T-cell (primary cell): ENCODE measurements at places on chromosomes 1 and 21. TPM values are rescaled to one million over a fixed set of nuclear protein-coding genes. Genes with fewer than 3 reads are reported as not detected.

DNA sequence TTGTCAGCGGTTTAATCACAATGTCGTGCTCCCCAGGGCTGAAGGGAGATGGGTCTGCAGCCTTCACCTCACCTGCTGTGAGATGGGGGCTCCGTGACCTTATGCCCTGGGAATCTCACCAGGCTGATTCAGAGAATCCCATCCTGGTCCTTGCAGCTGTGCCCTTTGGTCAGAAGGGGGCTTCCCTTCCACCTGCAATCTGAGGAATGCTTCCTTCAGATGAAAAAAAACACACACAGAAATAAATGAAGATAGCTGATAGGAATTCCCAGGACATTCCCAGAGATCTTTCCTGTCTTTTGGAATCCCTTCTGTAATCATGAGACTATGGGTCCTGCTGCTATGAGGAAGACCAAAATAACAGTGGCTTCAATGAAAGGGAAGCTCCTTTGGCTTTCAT, 127.0 kb upstream of the VAMP3 start:
- no peaks in the 10 kb centered on the region for H3K36me3 ChIP-seq
- no peak for DNase-seq
- H3K27ac ChIP-seq = no peak overlapping the region
- H3K27me3 ChIP-seq = peaks cover 35% of the 10 kb centered on the region
- no peak overlapping the region for H3K4me3 ChIP-seq

GRCh38 chr1:165057956-165058355, 298.6 kb downstream of the LMX1A start:
- DNase-seq = no peak
- H3K27me3 ChIP-seq = no peaks in the 10 kb centered on the region
- H3K4me1 ChIP-seq = no peaks in the 10 kb centered on the region

DNA sequence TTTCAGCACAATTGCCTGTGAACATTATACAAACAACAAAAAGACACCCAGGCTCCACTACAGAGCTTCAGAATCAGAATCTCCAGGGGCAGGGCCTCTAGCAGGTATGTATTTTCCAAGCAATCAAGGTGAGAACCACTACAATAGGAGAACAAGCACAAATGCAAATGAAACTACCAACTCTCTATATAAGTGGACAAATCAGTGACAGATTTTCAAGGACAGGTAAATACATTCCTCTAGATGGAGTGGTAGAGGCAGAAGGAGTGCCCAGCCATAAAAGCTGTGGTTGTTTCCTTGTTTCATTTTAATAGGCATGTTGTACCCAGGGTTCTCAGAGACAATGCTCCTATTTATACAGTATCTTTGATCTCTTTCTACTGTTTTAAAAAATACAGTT, 20.1 kb upstream of the CCDC17 start:
- H3K27ac ChIP-seq = no peak overlapping the region
- peaks cover 11% of the 10 kb centered on the region for H3K36me3 ChIP-seq
- no peaks in the 10 kb centered on the region for H3K4me1 ChIP-seq
- no peak overlapping the region for H3K4me3 ChIP-seq
- H3K27me3 ChIP-seq = no peaks in the 10 kb centered on the region
- DNase-seq = no peak

MATN1 gene
- 0.60 TPM for total RNA-seq

SYTL1 gene
- total RNA-seq = 203 TPM

DNA sequence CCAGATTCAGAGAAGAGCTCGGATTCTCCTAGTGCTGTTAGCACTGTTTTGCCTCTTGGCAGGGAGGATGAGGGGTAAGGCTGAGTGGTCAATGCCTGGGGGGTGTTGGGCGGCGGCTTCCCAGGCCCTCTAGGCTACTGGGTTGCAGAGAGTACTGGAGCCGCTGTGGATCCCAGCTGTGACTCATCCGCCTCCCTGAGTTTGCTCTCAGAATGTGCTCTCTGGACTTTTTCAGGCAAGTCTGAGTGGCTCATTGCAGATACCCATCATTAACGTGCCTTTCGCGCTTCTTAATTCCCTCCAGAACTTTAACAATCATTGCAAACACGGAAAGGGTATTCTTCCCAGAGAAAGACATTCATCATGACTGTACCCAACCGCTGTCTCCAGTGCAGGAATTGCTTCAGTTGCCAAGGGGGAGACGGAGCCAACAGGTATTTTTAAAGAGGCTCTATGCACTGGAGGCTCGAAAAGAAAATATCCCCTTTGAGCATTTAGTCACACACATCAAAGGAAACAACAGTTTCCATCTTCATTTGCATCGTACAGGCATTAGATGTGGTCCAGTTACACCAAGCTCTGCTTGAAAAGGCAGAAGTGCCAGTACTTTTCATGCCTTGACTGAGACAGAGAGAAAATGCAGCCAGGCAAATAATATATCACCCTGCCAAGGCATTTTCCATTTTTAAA, 14.4 kb upstream of the CAMTA1 start:
- no peaks in the 10 kb centered on the region for H3K4me1 ChIP-seq
- H3K36me3 ChIP-seq = no peaks in the 10 kb centered on the region
- no peak overlapping the region for H3K4me3 ChIP-seq
- peaks cover 21% of the 10 kb centered on the region for H3K27me3 ChIP-seq

- no peak for DNase-seq
- no peaks in the 10 kb centered on the region for H3K4me1 ChIP-seq
- H3K27me3 ChIP-seq = no peaks in the 10 kb centered on the region
- H3K27ac ChIP-seq = no peak overlapping the region
- H3K4me3 ChIP-seq = no peak overlapping the region
Observed at GRCh38 chr1:192983349-192983980, 75.7 kb downstream of the UCHL5 start.

DNA sequence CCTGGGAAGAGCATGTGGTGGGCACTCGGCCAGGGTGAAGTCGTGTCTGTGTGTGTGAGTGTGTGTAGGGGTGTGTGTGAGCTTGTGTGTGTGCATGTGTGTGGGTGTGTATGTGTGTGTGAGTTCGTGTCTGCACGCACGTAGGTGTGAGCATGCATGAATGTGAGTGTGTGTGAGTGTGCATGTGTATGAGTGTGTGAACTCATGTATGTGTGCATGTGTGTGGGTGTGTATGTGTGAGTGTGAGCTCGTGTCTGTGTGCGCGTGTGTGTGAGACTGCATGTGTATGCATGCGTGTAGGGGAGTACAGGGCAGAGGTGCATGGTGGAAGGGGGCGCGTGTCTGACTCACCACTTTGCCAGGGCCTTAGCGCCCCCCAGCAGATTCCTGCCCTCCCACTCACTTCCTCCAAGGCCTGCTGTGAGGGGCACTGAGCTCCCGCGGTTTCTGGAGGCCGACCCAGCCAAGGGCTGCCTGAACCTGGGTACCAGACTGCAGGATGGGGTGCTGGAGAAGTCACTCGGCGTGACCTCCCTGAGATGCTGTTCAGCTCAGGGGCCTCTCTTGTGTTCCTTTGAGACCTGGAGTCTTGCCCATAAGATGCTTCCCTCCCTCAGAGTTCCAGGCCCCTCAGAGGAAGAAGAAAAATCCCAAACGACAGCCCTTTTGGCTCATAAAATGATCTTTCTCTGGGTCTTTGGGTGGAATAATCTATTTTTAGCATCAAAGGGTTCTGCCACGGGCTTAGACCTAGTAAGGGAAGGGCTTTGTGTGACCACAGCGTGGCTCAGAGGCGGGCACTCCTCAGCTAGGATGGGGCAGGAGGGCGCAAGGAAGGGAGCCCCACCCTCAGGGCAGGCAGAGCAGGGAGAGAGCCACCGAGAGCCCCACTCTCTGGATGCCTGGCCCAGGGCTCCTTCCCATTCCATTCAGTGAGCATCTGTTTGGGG, 41.1 kb upstream of the RUNX3 start:
- no peak overlapping the region for H3K4me3 ChIP-seq
- DNase-seq = no peak
- no peaks in the 10 kb centered on the region for H3K27me3 ChIP-seq
- no peak overlapping the region for H3K27ac ChIP-seq
- H3K36me3 ChIP-seq = no peaks in the 10 kb centered on the region

GRCh38 chr1:98054786-98055185, 134.0 kb upstream of the DPYD start:
- no peak overlapping the region for H3K27ac ChIP-seq
- DNase-seq = no peak
- no peak overlapping the region for H3K4me3 ChIP-seq
- H3K27me3 ChIP-seq = peaks cover 18% of the 10 kb centered on the region

DNA sequence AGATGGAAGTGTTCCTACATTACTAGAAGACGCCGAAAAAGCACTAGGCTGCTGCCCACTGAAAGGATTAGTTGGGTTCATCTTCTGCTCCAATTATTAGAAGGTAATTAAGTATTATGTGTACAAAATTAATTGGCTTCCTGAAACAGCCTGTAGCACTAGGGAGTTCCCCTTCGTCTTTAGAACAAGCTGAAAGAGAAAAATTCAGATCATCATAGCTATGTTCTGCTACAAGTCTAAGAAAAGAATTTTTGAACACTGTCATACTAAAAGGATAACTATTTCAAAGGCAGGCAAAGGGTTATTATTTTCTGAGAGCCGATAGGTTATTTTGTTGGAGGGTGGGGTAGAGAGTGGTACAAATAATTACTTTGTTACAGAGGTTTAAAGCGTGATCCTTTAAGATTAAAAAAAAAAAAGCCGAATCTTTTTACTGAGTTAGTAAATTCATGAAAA, at the start of gene MCM3AP:
TSS of gene MCM3AP (minus strand) at position 406 of the 456 bp plus-strand sequence. CDS start at position 81, 325 bp downstream.
- peaks cover 12% of the 10 kb centered on the region for H3K36me3 ChIP-seq
- peak within 1 kb of the TSS; percentile 71 for H3K27ac ChIP-seq
- DNase-seq = no peak
- peaks cover 21% of the 10 kb centered on the region for H3K4me1 ChIP-seq

GRCh38 chr1:18564676-18565075, 66.0 kb upstream of the PAX7 start:
- no peaks in the 10 kb centered on the region for H3K27me3 ChIP-seq
- DNase-seq = no peak
- H3K4me3 ChIP-seq = no peak overlapping the region
- no peak overlapping the region for H3K27ac ChIP-seq
- H3K36me3 ChIP-seq = no peaks in the 10 kb centered on the region

SELENBP1 gene
- total RNA-seq = 0.93 TPM

SPRR2F gene
- not detected for total RNA-seq

APOBEC4 gene
- total RNA-seq = not detected

AADACL4 gene
- not detected for total RNA-seq

GLMN gene
- 12.2 TPM for total RNA-seq

UBXN10 gene
- total RNA-seq = 0.13 TPM

MCOLN2 gene
- total RNA-seq = 19.3 TPM

TSSK3 gene
- total RNA-seq = 0.65 TPM

FCRL4 gene
- total RNA-seq = 0.15 TPM

GRCh38 chr1:157189986-157190982, 52.1 kb upstream of the ETV3 start:
- peaks cover 47% of the 10 kb centered on the region for H3K27me3 ChIP-seq
- no peak overlapping the region for H3K27ac ChIP-seq
- no peaks in the 10 kb centered on the region for H3K4me1 ChIP-seq
- DNase-seq = no peak
- no peak overlapping the region for H3K4me3 ChIP-seq

DNA sequence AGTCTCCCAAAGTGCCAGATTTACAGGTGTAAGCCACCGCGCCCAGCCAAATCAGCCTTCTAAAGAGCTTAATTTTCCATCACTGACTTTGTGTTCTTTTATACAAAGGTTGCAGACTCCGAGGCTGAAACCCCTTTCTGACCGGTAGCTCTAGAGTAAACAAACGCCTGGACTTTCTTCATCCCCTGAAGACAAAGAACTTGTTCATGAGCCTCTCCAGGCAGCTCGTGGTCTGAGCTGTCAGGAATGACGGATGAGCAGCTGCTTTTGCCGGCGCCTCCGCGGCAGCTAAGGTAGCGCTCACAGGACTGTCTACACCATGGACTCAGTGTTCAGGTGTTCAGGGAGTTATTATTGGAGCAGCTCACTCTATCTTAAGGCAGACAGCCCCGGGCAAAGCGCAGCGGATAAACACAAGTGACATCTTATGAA, 128.5 kb upstream of the ERRFI1 start:
- H3K4me1 ChIP-seq = peaks cover 24% of the 10 kb centered on the region
- no peaks in the 10 kb centered on the region for H3K27me3 ChIP-seq
- no peak overlapping the region for H3K4me3 ChIP-seq

NEXN gene
- 0.30 TPM for total RNA-seq

GRCh38 chr1:226945106-226945857, 5.2 kb downstream of the COQ8A start:
- H3K27ac ChIP-seq = no peak overlapping the region
- H3K4me3 ChIP-seq = no peak overlapping the region
- H3K36me3 ChIP-seq = no peaks in the 10 kb centered on the region
- DNase-seq = no peak

- no peaks in the 10 kb centered on the region for H3K36me3 ChIP-seq
- H3K4me3 ChIP-seq = no peak overlapping the region
- H3K27me3 ChIP-seq = peaks cover 84% of the 10 kb centered on the region
Observed at GRCh38 chr1:32873484-32873883, 2.8 kb upstream of the FNDC5 start.

DNA sequence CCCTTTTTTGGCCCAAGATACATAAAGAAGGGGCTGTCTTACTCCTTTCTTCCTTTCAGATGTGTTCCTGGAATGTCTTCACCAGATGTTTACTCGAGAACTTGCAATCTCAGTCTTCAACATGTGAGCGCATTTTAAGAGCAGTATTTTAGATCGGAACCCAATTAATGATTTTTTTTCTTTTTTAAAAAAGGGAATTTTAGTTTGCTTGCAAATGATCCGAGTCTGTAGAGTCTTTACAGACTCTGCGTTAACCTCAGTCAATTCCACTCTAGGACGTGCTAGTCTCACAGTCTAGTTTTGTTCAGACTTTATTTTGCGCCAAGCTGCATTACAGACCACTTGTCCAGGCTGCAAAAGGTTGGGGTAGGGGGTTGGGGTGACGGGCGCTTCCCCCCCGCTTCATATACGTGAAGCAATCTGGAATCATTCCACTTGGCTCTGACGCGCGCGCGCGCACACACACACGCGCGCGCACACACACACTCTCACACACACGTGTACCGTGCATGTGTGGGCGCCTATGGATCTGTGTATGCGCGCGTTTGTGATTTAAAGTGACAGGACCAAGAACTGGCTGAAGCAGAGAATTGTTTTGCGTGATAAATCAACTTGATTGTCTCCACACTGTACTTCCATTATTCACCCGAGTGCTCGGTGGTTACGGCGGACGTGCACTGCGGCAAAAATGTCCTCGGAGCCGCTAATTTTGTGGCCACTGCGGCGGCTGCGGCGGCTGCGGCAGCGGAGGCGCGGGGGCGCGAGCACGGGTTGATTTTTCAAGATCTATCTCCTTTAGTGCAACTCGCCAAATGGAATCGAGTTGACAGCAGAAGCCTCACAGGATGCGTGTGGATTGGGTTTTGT, 25.6 kb upstream of the NFIA start:
- peaks cover 39% of the 10 kb centered on the region for H3K27me3 ChIP-seq
- H3K27ac ChIP-seq = no peak overlapping the region
- H3K4me3 ChIP-seq = peak overlapping the region; percentile 90
- no peak for DNase-seq
